ENCODE measurements at places on chromosomes 16 and 17.

- DNase-seq = no peak
These were observed 3.4 kb upstream of the CD2BP2 start for GRCh38 chr16:30358577-30358936.

- no peak for DNase-seq
These were observed 72.0 kb downstream of the FTO start for GRCh38 chr16:53775821-53776431.

GRCh38 chr16:49867796-49868668 lies 12.1 kb upstream of the ZNF423 start:
- no peak for DNase-seq

DNA sequence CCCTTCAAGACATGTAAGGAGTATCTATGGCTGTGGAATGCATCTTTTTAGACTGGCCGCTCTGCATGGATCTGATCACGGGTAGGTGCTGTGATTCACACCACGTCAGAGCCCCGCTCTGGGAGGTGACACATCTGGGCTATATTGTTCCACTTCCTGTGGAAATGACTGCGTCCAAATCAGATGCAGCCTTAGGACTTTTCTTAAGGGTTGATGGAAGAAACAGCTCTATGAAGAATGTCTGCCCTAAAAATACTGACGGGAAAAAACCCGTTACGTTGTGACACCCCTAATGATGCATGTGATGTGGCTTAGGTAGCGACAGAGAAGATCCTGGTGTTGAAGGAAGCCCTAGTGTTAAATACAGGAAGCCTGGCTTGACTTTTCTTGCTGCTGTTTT lies 12.2 kb downstream of the BANP start:
- peak; percentile 55 for DNase-seq

All from activated T-helper 9 cell treated with anti-CD3 and anti-CD28 coated beads, Interleukin-2, amount 50 U/mL, for 16 hours (primary cell).